Esophagus squamous epithelium (tissue), 5 donors: ENCODE measurements at places on chromosomes 1 and 21. TPM values are rescaled to one million over a fixed set of nuclear protein-coding genes. Genes with fewer than 3 reads are reported as not detected.

DNA sequence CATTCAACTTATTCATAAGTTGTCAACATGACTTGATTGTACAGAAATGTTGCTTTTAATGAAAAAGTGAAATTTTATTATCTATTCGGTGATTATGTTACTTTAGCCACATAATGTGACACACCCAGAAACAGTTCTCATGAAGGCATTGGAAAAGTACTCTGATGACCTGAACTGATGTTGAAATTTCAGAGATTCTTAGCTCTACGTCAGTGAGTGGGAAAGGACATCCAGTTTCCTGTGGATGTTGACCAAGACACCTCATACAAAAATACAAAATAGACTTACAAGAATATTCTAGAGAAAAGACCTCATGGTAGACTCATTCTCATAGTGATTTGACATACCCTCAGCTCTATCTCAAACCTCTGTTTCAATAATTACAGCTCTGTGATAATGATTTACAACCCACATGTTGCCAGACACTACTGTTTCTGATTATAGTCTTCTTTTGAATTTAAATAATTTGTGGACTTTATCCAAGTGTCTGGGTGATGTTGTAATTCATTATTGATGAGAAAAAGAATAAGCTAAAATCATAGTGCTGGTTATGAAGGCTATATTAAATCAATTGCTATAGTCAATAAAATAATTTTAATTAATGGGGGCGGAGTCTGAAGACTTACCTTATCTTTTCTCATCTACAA lies 37.3 kb downstream of the KCNK2 start:
- no peak overlapping the region for H3K27ac ChIP-seq
- no peak for DNase-seq
- no peaks in the 10 kb centered on the region for H3K4me1 ChIP-seq
- H3K4me3 ChIP-seq = no peak overlapping the region

Gene CCDC190
- total RNA-seq = 2.6 TPM

Gene TRIM67
- not detected for total RNA-seq

DNA sequence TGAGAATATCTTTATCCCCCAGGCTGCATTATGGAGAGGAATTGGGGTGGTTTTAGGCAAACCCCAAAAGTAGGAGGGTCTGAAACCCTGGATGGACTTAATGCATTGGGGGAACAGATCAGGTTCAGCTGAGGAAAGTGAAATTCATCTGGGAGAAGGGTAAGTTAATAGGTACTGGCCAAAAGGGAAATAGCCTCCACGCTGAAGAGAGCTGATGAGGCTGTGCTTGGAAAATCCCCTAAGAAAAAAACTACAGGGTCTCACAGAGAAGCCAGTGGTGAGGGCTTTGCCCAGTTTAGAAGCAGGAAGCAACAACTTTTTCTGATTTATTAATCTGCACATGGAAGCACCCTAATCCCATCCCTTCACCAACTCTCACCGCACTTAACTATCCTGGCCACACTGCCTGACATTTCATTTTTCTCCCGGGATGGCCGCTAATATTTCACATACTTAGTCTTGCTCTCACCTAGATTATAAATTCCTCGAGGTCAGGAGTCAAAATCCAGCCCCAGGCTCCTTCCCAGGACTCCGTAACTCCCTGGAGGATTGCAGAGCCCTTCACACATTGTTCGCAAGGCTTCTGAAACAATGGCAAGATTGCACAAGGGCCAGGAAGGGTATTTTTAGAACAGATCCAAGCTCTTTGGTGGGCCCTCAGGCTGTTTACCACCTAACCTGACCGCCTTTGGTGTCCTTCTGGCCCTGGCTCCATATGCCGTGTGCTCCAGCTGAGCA lies 60.9 kb upstream of the TARBP1 start:
- no peaks in the 10 kb centered on the region for H3K36me3 ChIP-seq
- DNase-seq = no peak
- H3K4me3 ChIP-seq = no peak overlapping the region
- peak overlapping the region; percentile 96 for H3K27ac ChIP-seq
- H3K27me3 ChIP-seq = no peaks in the 10 kb centered on the region
- H3K4me1 ChIP-seq = peaks cover 77% of the 10 kb centered on the region

GRCh38 chr1:205422993-205423642 lies 1.3 kb upstream of the LEMD1 start:
- H3K4me1 ChIP-seq = no peaks in the 10 kb centered on the region
- no peaks in the 10 kb centered on the region for H3K36me3 ChIP-seq
- H3K4me3 ChIP-seq = no peak overlapping the region
- H3K27ac ChIP-seq = no peak overlapping the region
- DNase-seq = no peak
